Stimulated activated CD4-positive, alpha-beta T cell treated with anti-CD3 and anti-CD28 coated beads, TNF-alpha, amount 100 ng/mL, for 24 hours (primary cell): ENCODE measurements at places on chromosomes 3 and 15.

GRCh38 chr3:69174871-69175737, 52.7 kb upstream of the LMOD3 start:
- DNase-seq, result no peak

- no peak for DNase-seq
Observed at GRCh38 chr3:67558426-67558825, 96.0 kb downstream of the SUCLG2 start.

GRCh38 chr15:42062284-42062806, 32.0 kb downstream of the PLA2G4D start:
- DNase-seq, result no peak

- no peak for DNase-seq
Observed at GRCh38 chr3:11705049-11705448, 61.3 kb upstream of the VGLL4 start.

DNA sequence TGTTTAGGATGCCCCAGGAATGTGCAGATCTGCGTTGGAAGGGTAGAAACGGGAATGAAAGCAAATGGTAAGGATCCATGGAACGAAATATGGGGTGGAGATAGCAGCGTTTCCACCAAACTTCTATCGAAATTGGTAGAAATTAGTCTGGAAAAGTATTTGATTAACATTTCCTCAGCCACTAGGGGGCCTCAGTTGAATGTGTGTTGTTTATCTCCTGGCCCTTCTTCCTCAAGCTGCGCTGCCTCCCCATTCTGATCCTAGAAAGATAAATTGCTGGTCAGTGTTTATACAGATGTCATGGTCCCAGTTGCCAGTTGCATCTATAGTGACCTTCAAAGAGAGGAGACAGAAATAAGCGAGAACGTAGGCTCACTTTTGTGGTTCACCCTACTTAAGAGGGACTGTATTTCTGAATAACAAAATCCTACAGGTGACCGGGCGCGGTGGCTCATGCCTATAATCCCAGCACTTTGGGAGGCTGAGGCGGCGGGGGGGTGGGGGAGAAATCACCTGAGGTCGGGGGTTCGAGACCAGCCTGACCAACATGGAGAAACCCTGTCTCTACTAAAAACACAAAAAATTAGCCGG, 457.1 kb downstream of the SQOR start:
- no peak for DNase-seq

- no peak for DNase-seq
Observed at GRCh38 chr3:190514413-190515153, 698 bp downstream of the IL1RAP start.

DNA sequence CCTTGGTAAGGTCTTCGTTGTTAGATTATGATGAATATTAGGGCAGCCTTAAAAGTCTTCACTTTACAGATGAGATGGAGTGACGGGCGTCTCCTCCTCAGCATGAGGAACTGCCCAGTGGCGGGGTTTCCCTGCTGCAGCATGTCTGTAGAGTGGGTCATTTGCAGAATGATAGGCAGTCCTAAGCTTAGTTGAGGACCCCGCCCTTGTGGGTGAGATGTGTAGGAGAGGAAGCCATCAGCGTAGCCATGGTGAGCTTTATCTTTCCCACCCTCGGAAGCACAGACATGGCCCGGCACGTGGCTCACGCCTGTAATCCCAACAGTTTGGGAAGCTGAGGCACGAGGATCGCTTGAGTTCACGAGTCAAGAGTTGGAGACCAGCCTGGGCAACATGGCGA, 877 bp downstream of the NIT2 start:
- DNase-seq, result no peak

- DNase-seq, result no peak
Observed at GRCh38 chr15:47750030-47750739, 32.9 kb downstream of the SEMA6D start.
